ENCODE measurements at places on chromosomes 6 and 20. TPM values are rescaled to one million over a fixed set of nuclear protein-coding genes. Genes with fewer than 3 reads are reported as not detected.

EYS gene
- total RNA-seq = 0.11 TPM

SNAP25 gene
- total RNA-seq = 0.13 TPM

CLVS2 gene
- total RNA-seq = 0.26 TPM

DNA sequence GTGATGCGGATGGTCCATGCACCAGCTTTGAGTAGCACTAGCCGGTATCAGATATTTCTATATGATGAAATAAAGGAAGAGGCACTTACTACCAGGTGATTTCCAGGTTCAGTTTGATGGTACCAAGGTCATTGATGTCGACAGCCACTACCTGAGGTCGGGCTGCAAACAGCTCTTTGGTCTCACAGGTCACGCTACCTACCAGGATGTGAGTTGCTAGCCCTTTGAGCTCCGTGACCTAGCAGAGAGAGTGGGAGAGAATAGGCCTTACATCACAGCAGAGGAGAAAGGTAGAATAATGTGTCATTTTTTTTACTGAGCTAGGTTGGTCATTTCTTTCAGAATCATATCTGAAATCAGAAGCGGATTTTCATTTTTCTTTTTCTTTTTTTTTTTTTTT, 51.0 kb upstream of the ARMH2 start:
- no peak for DNase-seq

DNA sequence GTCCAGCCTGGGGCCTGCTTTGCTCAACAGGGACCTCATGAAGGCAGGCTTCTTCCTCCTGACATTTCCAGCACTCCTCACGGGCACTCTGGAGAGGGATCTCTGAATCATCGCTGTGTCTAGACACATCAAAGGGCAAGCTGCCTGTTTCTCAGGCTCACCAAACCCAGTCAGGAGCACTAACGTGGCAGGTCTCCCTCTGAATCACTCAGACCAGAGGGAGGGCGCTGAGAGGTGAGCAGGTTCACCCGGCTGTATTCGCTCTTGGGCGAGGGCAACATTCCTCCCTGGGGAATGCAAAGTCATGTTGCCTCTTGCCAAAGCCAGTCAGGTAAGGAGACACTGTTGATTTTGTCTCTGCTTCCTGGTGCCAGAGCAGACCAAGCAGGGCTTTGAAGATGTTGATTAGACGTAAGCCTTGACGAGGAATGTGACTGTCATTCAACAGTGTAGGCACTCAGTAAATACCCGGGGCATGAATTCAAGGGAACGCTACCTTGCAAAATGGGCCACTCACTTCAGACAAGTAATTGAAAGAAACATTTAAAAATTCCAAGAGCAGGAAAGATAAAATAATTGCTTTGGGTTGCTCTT, 50.1 kb downstream of the CYP24A1 start:
- DNase-seq = peak; percentile 91

- no peak for DNase-seq
These were observed 55.6 kb downstream of the KCNB1 start for GRCh38 chr20:49426873-49427272.

DNA sequence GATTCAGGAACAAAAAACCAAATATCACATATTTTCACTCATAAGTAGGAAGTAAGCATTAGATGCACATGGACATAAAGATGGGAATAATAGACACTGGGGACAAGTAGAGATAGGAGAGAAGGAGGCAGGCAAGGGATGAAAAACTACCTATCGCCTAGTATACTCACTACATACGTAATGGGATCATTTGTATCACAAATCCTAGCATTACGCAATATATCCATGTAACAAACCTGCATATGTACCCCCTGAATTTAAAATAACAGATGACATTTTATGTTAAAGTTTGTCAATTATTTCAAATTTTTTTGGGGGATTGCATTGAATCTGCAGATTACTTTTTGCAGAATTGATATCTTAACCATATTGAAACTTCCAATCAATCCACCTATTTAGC, 660.5 kb upstream of the MAN1A1 start:
- no peak for DNase-seq

- DNase-seq = no peak
These were observed 386.2 kb upstream of the FLRT3 start for GRCh38 chr20:14723614-14724013.

GRCh38 chr6:139161169-139161568, 26.3 kb downstream of the HECA start:
- DNase-seq = no peak
